Keratinocyte (primary cell): ENCODE measurements at places on chromosomes 5 and 9.

- no peak for DNase-seq
These were observed 77.5 kb upstream of the GRHPR start for GRCh38 chr9:37345038-37345437.

- DNase-seq, result no peak
These were observed 154.1 kb upstream of the CD180 start for GRCh38 chr5:67350618-67351201.

DNA sequence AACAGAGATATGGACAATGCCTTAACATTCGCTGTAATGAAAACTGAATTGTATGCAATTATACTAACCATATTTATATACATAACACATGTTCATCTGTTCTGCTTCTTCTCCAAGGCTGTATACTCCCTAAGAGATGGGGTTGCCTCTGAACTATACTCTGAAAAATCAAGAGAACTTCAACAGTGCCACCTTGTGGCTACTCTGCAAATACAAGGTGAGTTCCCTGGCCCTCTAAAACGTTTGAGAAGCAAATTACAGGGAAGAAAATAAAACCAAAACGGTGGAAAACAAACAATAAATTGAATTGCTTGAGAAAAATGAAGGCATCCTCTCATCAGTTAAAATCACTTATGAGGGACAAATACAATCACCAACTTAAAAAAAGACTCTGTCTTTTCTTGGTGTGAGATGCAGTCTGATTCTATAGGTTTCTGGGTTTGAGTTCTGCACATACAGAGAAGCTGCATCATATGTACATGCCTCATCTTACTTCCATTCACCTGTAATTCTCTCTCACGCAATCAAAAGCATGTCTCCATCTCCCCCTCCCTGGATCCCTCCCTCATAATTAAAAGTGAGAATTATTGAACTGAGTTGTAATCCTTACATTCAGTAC, 98.6 kb downstream of the FBXW11 start:
- DNase-seq, result no peak

DNA sequence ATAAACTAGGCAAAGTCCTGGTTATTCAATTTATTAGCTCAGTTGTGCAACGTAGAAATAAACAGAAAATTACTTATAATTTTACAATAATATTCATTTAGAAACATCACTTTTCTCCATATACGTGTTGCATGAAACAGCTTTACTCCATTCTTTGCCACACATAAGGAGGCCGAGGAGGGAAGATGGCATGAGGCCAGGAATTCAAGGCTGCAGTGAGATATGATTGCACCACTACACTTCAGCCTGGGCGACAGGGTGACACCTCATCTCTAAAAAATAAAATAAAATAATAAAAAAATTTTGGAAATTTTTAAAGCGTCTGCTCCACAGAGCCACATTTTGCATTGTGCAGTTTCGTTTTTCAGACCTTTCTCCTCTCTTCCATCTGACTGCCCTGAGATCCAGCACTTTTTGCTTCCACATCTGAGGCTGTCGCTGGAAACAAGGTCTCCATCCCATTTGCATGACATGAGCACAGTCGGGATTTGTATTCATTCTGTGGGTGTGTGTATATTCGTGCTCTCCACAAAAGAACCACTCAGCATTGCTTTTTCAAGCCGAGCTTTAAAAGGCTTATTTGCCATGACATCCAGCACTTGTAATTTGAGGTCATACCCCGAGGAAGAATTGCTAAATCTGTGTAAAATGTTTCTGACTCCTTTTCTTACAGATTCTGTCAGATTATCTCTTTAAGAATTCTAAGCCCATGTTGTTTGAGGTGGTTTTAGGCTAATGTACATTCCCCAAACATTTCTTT, 98.6 kb upstream of the MSX2 start:
- no peak for DNase-seq

- no peak for DNase-seq
These were observed 14.4 kb downstream of the SLC25A51 start for GRCh38 chr9:37889536-37889935.
